HEK293T (cell line): ENCODE measurements at places on chromosomes 6 and 20.

GRCh38 chr20:58209652-58210397 lies 18.6 kb downstream of the ANKRD60 start:
- DNase-seq = peak; percentile 92

GRCh38 chr20:17835240-17835933 lies 133.2 kb downstream of the SNX5 start:
- no peak for DNase-seq

DNA sequence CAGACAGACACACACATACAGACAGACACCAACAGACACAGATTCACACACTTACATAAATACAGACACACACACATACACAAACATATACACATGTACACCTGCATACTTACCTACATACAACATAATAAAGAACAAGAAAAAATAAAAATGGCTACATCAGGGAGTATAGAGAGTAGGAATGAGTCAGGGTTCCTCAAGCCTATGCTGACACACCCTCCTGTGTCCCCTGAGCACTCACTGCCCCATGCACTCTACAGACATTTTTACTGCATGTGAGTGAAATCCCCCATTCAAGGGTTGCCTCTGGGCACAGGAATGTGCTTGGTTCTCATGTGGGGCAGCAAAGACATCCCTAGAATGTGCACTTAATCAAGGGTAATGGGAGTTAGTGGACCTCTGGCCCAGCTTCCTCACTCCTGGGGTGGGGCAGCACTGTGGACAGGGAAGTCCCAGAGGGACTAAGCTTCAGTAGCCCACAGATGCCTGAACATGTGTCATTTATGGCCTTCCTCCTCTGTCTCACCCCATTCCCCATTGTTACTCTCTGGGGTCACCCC lies 185.9 kb upstream of the FOXA2 start:
- no peak for DNase-seq

GRCh38 chr6:57435475-57436160 lies 118.2 kb downstream of the PRIM2 start:
- no peak for DNase-seq

DNA sequence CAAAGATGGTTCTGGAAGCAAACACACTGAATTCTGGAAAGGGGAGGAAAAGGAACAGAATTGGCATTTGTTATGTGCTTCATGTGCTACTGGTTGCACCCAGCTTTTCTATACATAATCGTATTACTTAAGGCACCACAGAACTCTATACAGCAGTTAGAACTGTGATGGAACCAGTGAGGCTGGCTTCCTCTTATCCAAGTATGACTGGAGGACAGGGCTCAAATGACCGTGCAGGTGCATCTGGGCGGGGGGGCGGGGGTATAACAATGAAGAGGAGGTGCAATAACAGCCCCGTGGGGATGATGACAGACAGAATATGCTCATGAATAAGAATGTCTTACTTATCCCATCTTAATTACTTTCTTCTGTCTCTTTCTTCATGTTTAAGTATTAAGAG lies 144.2 kb downstream of the BTBD9 start:
- no peak for DNase-seq
